Stimulated activated CD8-positive, alpha-beta memory T cell treated with anti-CD3 and anti-CD28 coated beads, Interleukin-7, amount 100 ng/mL, for 1 hour (primary cell): ENCODE measurements at places on chromosomes 1 and 21.

DNA sequence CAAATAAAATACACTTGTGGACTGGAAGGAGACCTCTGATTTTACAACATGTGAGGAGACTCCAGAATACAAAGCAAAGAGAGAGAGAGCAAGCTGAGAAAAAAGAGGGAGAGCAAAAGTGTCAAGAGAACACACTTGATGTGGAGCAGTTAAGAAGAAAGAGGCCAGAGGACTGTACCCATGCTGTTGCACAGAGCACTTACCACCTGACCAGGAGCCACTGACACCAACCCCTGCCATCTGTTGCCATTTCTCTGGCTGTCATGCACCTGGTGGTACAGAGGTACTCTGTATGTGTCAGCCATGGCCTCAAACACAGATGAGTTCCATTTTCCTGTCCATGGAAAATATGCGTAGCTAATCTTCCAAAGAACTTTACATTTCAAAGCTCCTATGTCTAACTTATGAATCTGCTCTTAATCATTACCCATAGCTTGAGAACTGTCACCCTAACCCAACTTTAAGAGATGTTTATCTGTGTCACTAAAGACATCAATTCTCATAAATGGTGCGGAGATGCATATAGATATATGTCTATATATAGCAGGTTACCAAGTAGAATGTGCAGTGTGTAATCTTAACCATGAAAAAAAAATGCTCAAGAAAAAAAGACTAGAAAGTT is 32.8 kb upstream of the ABCD3 start:
- no peak for DNase-seq

- no peak for DNase-seq
Measured at GRCh38 chr1:3999941-4000735, 100.1 kb upstream of the C1orf174 start.

- DNase-seq = no peak
Measured at GRCh38 chr1:10639011-10639774, 157.3 kb downstream of the CASZ1 start.

GRCh38 chr1:65494671-65495070 is 74.2 kb downstream of the LEPR start:
- no peak for DNase-seq

DNA sequence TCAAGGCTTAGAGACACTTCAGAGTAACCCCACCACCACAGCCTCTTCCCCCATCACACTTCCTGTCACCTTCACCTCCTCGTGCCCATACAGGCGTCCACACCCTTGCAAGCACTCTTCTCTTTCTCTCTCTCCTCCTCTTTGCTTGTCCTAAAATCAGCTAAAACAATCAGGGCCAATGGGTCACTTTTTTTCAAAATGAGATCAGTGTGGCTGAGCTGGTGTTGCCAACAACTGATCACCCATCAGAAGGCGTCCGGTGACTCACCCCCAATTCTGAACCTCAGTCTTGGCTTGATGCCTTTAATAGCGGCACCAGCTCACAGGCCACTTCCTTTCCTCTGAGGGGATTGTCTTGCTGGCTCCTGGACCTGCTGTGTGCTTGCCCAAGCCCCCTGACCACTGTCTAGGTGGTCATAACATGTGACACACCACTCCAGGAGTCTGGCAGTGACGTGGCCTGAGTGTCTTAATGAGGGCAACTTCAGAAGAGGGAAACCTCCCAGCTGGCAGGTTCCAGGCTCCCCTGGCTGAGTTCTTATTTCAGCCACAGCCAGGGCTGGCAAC is 1.6 kb downstream of the DRAXIN start:
- peak; percentile 13 for DNase-seq

- no peak for DNase-seq
Measured at GRCh38 chr1:26003756-26004155, 5.9 kb upstream of the PAFAH2 start.

DNA sequence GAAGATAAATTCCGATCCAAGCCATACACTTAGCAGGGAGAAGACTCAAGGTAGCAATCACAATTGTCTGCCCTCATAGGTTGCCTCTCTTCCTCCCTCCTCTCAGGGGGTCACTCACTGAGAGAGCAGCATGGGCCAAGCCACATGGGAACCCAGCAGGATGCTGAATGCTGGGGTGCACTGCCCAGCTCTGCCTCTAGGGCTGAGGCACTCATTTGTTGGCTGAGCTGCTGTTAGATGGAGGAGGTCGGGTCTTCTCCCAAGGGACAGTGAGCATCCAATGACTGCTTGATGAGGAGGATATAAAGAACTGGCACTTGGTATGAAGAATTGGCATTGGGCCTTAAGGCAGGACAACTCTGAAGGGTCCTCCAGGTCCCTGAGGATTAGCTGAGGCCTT is 418.8 kb downstream of the SIPA1L2 start:
- DNase-seq = no peak

- DNase-seq = no peak
Measured at GRCh38 chr1:17359031-17359430, 13.0 kb upstream of the PADI6 start.

- no peak for DNase-seq
Measured at GRCh38 chr1:19758227-19758830, 41.4 kb downstream of the TMCO4 start.

- no peak for DNase-seq
Measured at GRCh38 chr1:104073463-104073902, 323.8 kb downstream of the AMY1C start.

DNA sequence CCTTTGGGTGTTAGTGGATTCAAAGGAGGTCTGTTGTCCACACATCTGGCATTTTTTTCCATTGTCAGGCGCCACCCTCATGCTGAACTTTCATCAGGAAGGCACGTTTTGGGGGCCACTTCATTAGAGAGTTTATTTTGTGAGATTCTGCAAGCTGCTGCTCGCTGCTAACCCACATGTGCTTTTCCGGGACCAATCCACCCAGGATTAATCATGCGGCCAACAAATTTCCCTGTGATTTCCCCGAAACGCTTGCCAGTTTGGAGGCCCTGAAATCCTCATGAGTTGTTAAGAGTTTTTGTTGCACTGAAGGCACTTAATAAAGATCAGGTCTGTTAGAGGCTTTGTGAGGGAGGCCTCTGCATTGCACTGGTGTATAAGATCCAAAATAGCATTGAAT is 2.4 kb downstream of the PDPN start:
- no peak for DNase-seq

DNA sequence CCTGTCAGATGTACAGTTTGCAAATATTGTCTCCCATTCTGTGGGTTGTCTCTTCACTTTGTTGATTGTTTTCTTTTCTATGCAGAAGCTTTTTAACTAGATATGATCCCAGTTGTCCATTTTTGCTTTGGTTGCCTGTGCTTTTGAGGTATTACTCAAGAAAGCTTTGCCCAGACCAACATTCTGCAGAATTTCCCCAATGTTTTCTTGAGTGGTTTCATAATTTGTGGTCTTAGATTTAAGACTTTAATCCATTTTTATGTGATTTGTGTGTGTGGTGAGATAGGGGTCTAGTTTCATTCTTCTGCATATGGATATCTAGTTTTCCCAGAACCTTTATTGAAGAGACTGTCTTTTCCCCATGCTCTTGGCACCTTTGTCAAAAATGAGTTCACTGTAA is 116.9 kb downstream of the DUSP10 start:
- DNase-seq = no peak

DNA sequence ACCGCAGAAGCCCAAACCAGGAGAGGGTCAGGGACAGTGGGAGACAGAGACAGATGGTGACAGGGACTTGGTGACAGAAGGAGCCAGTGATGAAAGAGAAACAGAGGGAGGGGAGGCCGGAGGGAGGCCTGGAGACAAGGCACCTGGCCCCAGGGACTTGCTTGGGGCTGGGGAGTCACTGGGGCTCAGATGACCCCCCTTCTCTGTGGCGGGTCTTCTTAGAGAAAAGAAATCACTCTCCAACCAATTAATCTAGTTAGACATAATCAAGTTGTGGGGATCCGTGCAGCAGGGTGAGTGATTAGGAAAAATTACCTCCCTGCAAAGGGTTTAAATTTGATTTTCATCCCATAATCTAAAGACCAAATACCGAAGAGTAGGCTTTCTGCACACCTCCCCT is 519.8 kb downstream of the PTPRU start:
- DNase-seq = no peak

GRCh38 chr1:165595246-165595938 is 35.6 kb upstream of the MGST3 start:
- DNase-seq = no peak

- no peak for DNase-seq
Measured at GRCh38 chr1:118881751-118882150, 106.4 kb downstream of the TBX15 start.

DNA sequence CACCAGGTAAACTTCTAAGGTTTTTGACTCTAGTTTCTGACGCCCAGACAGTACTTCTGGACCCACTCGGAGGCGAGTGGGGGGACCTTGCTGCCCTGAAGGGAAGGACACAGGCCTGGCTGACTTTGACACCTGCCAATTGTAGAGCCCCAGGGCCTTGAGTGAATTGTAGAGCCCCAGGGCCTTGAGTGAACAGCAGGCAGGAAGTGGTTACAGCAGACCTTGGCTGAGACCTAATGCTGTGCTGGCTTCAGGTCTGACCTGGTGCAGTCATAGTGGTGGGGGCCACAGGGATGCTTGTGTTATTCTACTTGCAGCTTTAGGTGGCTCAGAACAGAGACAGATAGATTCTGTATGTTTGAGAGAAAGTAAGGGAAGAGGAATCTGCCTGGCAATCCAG is 344.3 kb downstream of the DUSP10 start:
- DNase-seq = no peak

- DNase-seq = no peak
Measured at GRCh38 chr1:206700445-206701036, 15.8 kb downstream of the MAPKAPK2 start.

- no peak for DNase-seq
Measured at GRCh38 chr1:232589111-232589811, 40.7 kb downstream of the SIPA1L2 start.

- peak; percentile 26 for DNase-seq
Measured at GRCh38 chr1:231866392-231867331, 240.1 kb downstream of the DISC1 start.

DNA sequence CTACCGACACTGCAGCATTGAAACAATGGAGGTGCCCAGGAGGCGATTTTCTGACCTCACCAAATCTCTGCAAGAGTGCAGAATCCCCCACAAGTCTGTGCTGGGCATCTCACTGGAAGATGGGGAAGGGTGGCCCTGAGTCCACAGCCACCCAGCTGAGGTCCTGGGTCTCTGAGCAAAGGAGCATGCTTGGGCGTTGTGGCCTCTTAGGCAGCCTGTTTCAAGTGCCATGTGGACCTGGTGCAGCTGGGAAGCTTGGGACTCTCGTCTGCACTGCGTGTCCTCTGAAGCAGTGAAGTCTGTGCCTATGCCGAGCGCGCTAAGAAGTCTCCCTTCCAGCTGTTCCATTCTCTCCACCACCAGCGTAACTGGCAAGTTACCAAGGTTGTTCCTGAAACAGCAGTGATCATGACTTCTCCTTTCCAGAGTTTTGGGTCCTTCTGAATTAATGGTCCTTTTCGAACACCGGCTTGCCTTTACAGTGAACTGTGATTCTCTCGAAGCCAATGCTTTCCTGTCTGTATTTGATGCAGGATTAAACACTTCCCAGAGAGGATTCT is 5.0 kb upstream of the PLA2G2C start:
- no peak for DNase-seq

GRCh38 chr1:151259351-151259750 is 4.8 kb downstream of the PSMD4 start:
- no peak for DNase-seq

GRCh38 chr21:40516335-40516734 is 330.6 kb downstream of the DSCAM start:
- DNase-seq = no peak

- peak; percentile 93 for DNase-seq
Measured at GRCh38 chr1:29202584-29203340, 21.1 kb upstream of the SRSF4 start.

GRCh38 chr1:34037856-34038255 is 127.2 kb downstream of the CSMD2 start:
- DNase-seq = no peak

- DNase-seq = no peak
Measured at GRCh38 chr1:159932296-159933285, 7.3 kb upstream of the TAGLN2 start.

GRCh38 chr1:151311589-151312331 is 15.5 kb downstream of the PI4KB start:
- peak; percentile 37 for DNase-seq

DNA sequence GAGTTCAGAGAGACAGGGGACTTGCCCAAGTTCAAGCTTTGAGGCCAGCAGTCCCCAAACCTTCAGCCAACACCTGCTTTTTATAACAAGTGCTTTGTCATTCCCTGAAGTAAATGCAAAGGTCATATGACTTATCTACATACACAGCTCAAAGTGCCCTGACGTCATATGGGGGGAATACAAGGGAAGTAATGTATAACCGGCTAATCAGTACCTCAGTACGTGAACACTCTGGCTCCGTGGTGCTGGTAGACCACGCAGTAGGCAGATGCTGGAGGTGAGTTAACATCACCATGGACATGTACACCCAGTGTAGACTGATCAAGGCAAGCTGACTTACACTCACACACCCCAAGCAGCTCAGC is 60.0 kb downstream of the BACE2 start:
- no peak for DNase-seq

DNA sequence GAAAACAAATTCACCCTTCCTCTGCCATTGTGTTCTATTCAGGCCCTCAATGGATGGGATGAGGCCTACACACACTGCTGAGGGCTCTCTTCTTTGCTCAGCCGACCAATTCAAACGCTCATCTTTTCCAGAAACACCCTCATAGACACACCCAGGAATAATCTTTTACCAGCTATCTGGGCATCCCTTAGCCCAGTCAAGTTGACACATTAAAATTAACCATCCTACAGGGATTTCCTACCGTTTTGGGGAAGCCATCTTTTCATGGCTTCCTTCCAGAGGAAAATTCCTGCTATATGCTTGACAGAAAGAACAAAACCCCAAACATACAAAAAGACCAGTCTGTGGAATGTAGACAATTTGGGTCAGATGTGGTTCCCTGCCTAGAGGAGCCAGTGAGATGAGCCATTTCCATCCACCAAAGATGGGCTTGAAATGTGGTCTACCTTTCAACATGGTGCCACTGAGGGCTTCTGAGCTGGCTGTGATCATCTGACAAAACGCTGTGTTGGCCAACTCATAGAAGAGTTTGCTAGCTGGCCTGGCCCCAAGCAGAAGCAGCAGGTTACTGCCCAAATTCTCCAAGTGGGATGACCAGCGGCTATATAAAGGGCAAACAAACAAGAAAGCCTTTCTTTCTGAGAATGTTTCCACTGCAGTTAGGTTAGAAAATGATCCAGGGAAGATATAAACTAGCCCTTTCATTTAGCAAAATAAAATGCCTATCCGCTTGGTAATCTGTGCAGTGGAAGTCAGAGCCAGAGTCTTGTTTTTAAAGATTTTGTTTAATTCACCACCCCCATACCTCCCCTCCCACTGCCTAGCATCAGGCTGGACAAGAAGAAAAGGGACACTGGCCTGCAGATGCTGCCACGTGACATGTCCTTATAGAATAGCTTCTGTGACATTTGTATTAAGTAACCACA is 69.1 kb upstream of the MRPS6 start:
- DNase-seq = no peak

DNA sequence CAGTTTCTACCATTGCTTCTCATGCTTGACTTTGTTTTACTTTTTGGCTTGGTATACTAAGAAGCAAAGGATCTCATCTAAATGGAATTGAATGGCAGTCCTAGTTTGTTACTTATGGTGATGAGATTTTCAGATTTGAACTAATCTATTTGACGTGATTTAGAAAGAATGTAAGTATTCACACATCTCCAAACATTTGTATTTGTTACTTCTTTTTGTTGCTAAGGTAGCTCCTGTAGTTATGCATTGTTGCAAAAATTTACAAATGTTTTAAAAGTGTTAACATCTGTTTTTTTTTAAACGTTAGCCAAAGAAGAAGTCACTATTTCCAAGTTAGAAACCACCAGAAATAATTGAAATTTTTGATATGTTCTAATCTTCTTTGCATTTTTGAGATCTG is 222.5 kb downstream of the RPS6KC1 start:
- no peak for DNase-seq

GRCh38 chr1:97489834-97490233 is 431.0 kb downstream of the DPYD start:
- DNase-seq = no peak
